Neural crest cell (in vitro differentiated cells): ENCODE measurements at places on chromosomes 2 and 18.

- no peak for DNase-seq
These were observed 132.2 kb downstream of the TSN start for GRCh38 chr2:121887513-121888188.

DNA sequence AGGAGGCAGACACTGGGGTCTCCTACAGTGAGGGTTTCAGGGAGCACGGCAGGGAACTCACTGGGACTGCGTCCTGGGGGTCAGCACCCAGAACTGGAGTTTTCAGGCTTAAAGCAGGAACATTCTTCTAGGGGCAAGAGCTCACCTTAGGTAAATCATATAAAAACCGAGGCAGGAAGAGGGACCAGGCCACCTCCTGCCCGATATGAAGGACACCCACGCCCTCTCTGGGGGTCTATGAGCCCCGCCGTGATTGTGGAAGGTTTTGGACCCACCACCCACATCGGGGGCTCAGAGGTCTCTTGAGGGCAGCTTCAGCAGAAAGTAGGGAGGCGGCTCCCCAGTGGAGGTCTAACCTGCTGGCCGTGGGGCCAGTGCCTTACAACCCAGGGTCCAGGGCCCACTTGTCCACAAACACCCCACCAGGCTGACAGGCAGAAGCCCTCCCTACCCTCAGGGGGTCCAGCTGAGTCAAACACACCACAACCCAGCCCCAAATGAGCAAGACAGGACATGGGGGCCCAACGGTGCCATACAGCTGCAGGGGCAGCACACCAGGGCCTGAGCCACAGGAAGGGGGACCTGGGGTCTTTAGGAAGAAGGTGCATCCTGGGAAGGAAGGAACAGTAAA lies 25.3 kb downstream of the CROCC2 start:
- no peak for DNase-seq

GRCh38 chr18:41320100-41320499 lies 634.9 kb upstream of the PIK3C3 start:
- no peak for DNase-seq

- no peak for DNase-seq
These were observed 929.5 kb downstream of the ERBB4 start for GRCh38 chr2:211609127-211609526.

DNA sequence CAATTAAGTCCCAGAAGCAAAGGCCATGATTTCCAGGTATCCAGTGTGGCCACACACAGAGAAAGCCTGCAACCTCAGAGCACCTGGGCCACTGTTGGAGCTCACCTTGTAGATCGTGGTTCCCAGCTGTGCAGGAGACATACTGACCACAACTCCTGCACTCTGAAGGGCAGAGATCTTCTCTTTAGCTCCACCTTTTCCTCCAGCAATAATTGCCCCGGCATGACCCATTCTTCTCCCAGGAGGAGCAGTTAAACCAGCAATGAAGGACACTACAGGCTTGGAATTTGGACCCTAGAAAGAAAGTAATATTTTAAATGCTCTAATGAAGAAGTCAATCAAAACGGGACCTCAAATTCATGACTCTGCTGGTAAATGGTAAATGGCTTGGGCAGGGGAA lies 33.8 kb downstream of the SUCLG1 start:
- no peak for DNase-seq

- no peak for DNase-seq
These were observed 442.6 kb upstream of the LRATD1 start for GRCh38 chr2:14189929-14190328.

DNA sequence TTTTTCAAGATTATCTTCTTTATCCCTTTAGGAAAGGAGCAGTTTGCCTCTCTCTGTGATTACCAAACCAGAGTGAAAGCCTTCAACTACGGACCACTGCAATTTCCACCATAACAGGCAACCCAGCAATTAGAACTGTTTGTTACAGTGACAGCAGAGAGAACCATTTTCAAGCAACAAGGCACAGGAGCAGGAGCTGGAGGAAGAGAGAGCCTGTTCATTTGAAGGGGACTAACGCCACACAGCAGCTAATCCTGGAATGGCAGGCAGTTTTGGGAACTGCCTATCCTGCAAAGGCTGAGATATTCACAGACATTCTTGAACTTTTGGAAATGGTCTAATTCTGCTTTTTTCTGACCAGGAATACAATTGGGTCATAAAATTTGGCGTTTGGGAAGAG lies 1541.9 kb upstream of the PIK3C3 start:
- DNase-seq: peak; percentile 28

GRCh38 chr2:23354554-23354953 lies 30.4 kb upstream of the KLHL29 start:
- no peak for DNase-seq

DNA sequence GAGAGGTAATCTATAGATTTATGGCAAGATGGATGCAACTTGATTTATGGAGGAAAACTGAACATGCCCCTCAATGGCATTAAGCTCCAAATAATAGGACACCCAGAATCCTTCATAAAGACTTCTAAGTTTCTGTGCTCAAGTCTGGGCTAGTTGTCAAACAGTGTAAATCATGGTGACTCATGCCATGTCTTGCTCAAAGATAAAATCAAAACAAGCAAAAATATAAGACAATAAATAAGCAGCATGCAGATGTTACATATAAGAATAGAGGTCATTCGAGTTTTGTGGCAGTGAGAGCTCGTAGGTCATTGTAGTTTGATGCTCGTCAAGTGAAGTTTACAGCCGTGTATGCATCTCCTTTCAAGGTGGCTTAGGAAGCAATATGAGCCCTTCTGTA lies 403.2 kb downstream of the THSD7B start:
- no peak for DNase-seq
